Stimulated activated CD4-positive, alpha-beta T cell treated with anti-CD3 and anti-CD28 coated beads, TNF-alpha, amount 100 ng/mL, for 1 hour (primary cell): ENCODE measurements at places on chromosomes 6 and 20.

DNA sequence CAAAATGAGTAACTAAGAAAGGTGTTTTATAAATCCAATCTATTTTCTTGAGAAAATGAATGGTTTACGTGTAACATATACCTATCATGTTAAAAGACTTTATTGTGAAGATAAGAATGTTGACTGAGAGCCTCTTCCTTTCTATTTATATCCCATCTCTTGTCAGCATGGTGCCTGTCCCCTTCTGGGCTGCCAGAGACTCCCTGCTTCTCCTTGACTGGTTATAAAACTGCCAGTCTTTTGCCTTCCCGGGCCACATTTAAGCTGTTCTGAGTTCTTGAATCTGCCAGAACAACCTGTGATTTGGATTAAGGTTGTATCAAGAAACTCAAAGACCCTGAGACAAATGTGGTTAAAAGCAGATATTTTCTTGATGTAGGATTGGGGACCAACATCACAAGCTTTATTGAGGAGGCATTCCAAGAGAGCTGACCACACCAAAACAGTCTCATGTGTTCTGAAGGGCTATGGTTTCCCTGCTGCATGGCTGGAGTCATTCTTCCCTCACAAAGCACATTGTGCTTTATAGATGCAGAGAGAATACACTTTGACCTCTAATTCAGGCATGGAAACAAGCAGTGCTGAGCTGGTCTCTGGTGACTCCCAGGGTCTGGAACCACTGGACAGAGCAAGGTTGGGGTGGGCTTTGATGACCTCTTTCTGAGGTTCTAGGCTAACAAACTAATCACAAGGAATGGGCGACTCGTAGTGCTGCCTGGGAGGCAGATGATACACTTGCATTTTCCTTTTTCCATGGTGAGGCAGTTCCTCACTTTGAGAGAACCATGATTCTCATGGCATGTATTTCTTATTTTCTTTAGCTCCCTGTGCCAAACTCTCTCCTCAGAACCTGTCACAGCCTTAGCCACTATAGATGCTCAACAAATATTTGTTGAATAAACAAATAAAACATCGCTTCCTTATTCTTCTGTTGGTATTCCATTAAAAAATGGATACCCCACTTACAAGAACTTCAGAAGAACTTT, 205.0 kb upstream of the PREP start:
- DNase-seq, result no peak

DNA sequence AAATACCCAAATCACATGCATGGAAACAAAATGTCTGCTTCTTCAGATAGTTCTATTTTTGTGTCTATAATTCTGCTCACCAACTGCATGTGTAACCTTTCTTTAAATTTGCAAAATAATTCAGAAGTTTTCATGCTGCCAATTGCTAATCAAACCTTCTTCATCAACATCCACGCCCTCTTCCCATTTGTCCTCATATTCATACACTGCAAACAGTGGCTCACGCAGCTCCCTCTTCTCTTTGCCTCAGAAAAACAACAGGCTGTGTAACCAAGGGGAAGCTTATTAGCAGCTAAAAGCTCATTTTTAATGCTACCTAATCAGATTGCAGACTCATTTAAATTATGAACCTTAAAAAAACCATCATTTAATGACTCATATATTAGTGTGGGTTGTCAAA, 555.0 kb upstream of the EPHA7 start:
- no peak for DNase-seq

DNA sequence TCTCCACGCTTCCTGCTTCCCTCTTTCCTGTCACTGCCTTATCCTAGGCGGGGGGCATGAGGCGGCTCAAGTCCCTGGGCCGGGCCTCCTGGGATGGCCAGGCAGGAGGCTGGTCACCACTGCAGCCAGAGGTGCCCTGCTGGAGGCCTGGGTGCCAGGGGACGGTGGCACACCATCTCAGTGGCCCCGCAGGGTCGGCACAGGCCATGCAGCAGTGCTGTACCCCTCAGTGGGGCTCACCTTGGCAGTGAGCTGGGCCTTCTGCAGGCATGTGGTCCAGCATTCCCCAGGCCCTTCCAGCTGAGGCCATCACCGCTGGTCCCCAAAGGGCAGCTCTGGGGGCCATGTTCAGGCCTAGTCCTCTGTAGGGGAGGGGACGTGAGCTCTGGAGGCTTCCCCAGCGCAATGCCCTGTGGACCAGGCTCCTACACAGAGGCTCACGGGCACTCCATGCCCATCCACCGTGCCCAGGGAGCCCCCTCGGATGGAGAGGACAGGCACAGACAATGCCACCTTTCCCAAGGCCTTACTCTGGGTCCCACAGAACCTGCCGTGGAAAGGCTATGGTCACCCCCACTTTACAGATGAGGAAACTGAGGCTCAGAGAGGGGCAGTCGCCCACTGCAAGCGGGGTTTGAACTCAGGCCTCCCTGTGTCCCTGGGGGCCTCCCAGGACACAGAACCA, 123.8 kb downstream of the TAF4 start:
- DNase-seq, result no peak

DNA sequence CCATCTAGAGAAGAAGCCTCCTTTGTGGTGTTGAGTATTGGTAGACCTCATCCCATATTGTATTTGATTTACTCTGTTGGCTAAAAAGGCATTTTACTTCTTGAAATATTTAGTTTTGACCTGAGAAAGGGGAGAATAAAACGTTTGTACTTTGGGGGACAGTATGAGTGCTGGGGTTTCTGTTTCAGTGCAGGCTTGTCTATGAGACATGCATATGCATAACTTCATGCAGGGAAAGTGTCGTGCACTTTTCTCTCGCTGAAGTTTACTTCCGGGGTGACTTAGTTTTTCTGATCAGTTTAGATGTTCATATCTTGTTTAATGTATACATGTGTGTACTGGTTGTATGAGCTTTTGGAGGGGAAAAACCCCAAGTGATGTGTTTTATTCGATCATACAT, 59.5 kb downstream of the UTRN start:
- no peak for DNase-seq

DNA sequence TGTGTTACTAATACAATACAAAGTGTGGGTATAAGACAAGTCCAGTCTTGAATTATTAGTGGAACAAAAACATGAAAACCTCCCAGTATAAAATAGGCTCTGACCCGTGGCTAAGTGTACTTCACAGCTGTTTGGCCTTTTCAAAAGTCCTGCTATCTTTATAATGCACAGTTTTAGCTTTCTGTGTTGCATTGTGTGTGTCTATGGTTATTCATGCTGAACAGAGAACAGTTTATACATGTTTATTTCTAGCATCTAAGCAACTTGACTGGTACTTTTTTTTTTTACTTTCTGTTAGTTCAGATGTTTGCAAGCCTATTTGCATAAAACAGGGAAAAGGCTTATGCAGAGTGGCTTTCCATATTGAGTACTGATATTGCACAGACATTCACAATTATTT, 119.2 kb upstream of the CCN2 start:
- DNase-seq, result no peak

GRCh38 chr6:110813338-110814101, 1.7 kb downstream of the CDK19 start:
- DNase-seq, result no peak

- DNase-seq, result no peak
Observed at GRCh38 chr6:15399641-15400470, 154.0 kb downstream of the JARID2 start.
